ENCODE measurements at places on chromosomes 7 and 10. TPM values are rescaled to one million over a fixed set of nuclear protein-coding genes. Genes with fewer than 3 reads are reported as not detected.
A peak's percentile ranks its signal among the peaks of the same experiment; 100 is the strongest.

DNA sequence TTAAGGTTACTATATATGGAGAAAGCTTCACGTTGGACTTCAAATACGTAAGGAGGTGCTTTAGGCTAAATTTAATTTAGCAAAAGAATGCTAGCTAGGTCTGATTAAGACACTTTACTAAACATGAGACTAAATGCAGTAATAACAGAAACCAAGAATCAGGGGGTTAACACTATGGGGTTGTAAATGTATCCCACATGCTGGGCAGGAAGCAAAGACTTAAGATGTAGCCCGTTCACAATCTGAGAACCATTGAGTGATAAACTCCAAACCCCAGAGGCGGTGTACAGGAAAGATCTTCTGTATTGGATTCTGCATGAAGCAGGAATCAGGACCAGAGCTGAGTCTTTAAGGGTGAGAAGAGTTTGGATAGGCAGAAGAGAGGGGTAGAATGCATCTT is 60.4 kb downstream of the FZD1 start:
- no peak for DNase-seq

GRCh38 chr10:35600193-35600592 is 4.9 kb upstream of the GJD4 start:
- no peak for DNase-seq

- peak; percentile 74 for DNase-seq
Measured at GRCh38 chr7:141702047-141702567, at the start of gene DENND11. DENND11 (minus strand) TSS chr7:141702166; CDS start chr7:141702153, 13 bp downstream.

- DNase-seq: no peak
Measured at GRCh38 chr10:1044964-1045363, 4.0 kb downstream of the IDI1 start.

GRCh38 chr7:129875745-129876411 is 76.9 kb downstream of the UBE2H start:
- no peak for DNase-seq

DNA sequence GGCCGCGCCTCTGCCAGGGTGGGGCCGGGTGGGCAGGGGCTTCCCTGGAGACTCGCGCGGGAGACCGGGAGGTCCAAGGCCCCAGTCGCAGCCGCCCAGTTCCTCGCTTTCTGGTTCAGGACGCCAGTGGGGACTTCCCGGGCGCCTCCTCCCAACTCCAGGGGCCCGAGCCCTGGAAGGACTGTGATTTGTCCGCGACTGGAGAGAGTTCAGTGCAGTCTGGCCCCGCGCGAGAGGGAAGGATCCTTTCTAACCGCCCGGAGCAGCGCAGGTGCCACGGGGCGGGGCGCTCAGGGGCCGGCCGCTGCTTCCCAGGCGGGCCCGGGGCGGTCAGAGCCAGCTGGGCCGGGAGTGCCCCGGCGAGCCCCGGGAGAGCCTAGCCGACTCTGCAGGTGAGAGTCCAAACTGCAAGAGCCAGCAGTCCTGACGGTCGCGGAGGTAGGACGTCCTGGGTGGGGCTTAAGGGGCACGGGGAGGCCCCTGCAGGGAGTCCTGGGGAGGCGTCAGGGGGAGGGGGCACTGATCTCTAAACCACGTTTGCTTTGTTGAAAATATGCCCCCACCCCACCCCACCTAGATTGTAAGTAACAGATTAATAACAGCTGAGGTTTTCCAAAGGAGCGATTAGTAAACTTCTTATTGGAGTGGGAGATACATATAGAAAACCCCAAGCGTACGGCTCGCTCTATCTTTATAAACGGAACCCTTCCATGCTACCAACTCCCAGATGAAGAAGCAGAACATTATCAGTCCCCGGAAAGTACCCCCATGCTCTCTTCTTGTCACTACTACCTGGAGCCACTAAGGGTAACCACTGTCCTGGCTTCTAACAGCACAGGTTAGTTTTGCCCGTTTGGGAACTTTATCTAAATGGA is 8.2 kb downstream of the NKX2-3 start:
- no peak for DNase-seq

DNA sequence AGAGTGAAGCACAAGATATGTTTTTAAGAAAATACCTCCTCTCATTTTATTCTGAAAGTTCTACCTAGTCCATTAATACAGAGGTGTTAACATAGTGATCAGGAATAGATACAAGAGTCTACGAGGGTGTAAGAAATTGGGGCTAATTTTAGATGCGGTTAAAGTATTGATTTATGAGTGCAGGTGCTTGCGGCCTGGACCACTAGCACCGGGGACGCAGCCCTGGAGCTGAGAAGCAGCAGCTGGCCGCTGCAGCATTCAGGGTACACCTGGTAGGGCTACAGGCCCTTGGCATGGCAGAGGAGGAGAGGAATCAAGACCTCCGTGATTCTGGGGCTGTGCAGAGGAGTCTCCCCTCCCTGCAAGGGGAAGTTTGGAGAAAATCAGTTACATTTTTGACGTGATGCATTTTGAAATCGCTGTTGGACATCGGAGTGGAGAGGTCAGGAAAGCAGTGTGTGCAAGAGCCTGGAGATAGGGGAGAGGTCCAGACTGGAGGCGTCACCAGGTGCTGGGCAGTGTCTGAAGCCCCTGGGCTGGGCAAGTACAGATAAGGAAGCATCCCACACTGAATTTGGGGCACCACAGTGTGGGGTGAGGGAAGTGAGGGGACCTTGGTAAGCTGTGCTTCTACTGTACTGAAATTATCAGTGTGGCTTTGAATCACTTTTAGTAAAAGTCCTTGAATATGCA is 112.3 kb downstream of the VWC2 start:
- no peak for DNase-seq

DNA sequence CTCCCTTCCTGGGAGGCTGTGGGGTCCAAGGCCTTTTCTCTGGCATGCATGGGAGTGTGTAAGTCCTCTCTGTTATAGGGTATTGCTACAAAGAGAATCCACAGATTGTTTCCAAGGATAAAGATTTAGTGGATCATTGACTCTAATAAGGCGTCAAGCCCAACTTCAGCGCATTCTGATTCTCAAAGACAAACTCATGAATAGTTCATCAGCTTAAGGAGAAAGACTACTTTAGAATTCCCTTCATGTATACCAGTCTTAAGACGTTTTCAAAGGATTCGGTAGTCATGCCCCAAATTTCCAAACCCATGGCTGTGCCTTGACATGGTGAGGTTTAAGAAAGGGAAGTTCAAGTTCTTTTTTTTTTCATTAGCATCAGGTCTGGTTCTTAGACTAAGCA is 46.6 kb upstream of the ABLIM1 start:
- no peak for DNase-seq

- DNase-seq: no peak
Measured at GRCh38 chr10:68606918-68607317, 46.8 kb downstream of the TET1 start.

DNA sequence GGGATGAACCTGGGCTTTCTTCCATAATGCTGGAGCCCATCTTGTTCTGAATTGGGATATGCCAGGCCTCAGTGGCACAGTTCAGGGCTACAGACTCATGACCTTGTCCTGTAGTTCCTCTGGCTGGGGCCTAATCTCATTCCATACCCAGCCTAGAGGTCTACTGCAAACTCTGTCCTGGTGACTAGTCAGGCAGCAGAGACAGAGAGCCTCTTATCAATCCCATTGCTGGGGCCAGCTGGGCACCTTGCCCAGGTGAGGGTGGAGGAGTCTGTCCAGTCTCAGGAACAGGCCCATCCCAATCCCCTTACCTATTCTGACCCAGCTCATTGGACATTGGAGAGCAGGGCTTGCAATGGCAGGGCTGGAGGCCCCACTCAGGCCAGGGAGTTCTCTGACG is 28.0 kb upstream of the COMTD1 start:
- no peak for DNase-seq

DNA sequence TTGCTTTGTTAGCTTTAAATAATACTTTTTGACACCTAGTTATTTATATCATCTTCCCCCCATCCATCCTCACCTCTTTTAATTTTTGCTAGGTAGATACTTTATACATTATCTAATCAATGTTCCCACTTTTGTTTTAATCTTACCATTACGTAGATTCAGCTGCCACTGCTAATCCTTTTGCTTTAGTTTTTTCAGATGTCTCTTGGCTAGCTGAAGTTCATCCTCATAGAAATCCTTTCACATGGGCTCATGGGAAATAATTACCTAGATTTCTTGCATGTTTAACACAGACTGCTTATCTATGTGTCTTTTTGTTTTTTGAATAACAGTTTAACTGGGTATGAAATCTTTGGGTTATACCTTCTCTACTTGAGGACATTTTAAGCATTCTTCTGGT is 60.1 kb downstream of the ZNRF2 start:
- no peak for DNase-seq

The PON1 gene
- total RNA-seq: not detected

Measured in frontal cortex (tissue), 4 donors.